ENCODE measurements at places on chromosomes 6 and 20.

DNA sequence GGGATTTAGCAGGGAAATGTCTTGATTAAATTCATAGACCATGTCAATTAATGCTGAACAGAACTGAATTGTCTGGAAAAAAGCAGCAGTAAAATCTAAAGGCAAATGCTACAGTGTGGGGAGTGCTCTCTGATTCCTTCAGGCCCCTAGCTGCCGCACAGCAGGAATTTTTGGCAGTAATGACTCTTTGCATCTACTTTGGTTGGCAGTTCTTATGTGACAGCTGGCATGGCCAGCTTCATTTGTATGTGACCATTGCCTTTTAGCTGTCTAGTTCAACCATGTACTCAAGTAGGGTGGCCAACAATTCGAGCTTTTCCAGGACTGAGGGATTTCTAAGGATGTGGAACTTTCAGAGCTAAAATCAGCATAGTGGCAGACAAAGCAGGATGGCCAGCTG, 499.1 kb upstream of the MAN1A1 start:
- no peak for DNase-seq

DNA sequence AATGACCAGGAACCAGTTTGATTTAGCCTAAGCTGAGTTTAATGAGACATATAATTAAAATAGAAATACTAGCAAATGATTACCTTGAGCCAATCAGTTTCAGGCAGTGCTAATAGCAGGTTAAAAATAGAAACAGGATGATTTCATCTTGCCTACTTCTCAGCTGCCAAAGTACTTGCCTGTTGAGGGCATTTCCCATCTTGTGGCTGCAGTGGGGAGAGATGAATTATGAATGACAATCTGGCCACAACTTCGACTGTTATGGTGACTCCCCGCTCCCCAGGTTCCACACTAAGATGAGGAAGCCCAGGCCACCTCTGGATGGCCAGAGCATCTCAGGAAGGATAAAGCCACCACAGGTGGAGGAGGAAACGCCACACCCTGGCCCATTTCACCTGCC, 31.3 kb downstream of the MBOAT1 start:
- DNase-seq: no peak

DNA sequence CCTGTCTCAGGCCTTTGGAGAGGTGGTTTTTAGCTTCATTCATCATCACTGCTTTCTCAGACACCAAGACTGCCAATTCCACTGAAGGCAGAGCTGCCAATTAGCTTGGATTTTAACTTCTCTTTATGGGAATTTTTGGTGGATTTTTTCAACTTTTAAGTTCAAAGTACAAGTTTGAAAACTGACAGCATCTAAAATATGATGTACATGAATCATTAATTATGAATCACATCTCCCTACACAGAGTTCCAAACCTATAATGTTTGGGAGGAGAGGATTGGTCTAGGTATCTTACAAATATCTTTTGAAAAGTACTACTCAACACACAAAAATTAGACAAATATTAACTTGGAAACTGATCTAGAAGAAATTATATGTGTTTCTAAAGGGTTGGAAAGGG, 25.5 kb downstream of the CNKSR3 start:
- DNase-seq: no peak

GRCh38 chr6:12636336-12636735, 80.2 kb upstream of the PHACTR1 start:
- DNase-seq: no peak

- no peak for DNase-seq
Observed at GRCh38 chr20:56735084-56735642, 106.1 kb downstream of the TFAP2C start.

DNA sequence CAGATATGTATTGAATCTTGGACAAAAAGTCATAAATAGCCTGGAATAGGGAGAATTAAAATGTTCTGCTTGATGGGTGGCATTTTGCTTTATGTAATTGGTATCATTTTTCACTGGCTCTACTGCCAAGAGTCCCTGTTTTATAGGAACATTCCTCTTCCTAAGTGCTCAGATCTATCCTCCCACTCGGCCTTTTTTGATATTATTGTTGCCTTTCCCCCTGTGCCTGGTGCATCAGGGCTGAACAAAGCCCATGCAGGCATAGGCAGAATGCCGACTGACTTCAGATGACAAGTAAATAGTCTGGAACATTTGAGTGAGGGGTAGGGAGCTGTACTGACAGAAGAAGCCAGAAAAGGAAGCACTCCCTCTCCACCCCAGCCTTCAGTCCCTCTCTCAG, 127.0 kb downstream of the PKHD1 start:
- no peak for DNase-seq

- DNase-seq: no peak
Observed at GRCh38 chr20:17712708-17713107, 12.9 kb downstream of the BANF2 start.

DNA sequence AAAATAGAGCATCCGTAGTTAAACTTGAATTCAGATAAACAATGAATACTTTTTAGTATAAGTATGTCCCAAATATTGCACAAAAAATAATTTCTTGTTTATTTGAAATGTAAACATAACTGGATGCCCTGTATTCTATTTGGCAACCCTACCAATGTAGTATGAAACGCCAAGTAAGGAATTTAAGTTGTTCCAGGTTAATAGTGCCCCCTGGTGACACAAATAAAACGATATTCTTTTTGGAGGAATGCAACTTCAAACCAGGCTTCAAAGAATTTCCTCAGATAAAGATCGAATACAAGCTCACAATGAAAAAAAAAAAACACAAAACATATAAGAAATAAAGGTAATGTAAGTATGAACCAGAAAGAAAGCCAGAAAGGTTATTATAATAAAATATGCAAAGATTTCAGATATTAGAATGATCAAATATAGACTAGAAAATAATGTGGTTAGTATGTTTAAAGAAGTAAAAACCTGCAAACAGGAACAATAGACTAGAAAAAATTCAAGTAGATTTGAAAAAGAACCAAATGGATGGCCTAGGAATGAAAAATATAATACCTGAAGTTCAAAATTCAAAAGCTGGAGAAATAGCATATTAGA, 18.4 kb upstream of the AKAP7 start:
- DNase-seq: no peak

GRCh38 chr20:60362531-60362930, 404.3 kb downstream of the CDH26 start:
- no peak for DNase-seq

GRCh38 chr6:160933256-160933655, 58.3 kb upstream of the MAP3K4 start:
- no peak for DNase-seq
